ENCODE measurements at places on chromosomes 16 and 17.

- DNase-seq, result no peak
Observed at GRCh38 chr16:89246383-89246902, 28.9 kb downstream of the ZNF778 start.

DNA sequence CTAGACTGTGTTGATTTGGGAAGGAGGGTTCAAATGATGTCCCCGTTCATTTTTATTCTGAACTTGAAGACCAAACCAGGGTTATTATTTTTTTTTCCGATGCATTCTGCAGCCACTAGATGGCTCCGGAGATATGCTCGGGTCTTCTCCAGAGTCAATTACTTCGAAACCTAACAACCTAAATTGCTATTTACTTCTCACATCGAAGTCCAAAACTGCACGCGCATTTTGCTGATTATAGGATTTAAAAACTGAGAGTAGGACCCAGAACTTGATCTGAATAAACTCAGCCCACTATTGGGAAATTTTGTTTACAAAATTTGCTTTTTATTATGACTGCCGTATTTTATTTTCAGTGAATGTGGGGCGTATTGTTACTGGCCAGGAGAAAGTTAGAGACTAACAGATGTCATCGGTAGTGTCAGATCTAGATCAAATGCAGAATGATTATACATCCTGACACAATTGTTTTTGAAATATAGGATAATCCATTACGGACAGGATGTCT, 263.8 kb downstream of the HS3ST3A1 start:
- DNase-seq, result no peak

- no peak for DNase-seq
Observed at GRCh38 chr16:27110524-27110896, 43.8 kb downstream of the C16orf82 start.

DNA sequence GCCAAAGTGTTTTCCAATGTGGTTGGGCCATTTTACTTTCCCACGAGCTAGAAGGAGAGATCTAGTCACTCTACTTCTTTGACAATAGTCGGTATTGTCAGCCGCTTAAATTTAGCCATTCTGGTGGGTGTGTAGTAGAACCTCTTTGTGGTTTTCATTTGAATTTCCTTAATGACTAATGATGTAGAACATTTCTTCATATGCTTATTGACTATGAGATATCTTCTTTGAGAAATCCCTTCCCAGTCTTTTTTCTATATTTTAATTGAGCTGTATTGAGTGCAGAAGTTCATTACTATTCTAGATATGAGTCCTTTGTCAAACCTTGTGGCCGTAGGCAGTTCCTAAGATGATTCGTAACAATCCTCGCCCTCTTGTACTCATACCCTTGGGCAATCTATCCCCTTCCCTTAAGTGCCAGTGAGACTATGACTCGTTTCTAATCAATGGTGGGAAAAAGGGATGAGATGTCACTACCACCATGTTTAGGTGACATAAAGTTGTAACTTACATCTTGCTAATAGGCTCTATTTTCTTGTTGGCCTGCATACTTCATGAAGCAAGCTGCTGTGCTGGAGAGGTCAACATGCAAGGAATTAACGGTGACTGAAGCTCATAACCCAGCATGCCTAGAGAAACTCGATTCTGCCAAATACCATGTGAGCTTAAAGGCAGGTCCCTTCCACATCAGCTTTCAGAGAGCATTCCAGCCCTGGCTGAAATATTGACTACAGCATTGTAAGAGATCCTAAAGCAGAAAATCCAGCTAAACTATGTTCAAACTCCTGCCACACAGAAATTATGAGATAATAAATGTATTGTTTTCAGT, 817.9 kb upstream of the SOX9 start:
- no peak for DNase-seq

GRCh38 chr17:82105417-82105881, 7.4 kb upstream of the FASN start:
- DNase-seq, result no peak

GRCh38 chr16:47644661-47645060, 183.5 kb downstream of the PHKB start:
- DNase-seq, result no peak

DNA sequence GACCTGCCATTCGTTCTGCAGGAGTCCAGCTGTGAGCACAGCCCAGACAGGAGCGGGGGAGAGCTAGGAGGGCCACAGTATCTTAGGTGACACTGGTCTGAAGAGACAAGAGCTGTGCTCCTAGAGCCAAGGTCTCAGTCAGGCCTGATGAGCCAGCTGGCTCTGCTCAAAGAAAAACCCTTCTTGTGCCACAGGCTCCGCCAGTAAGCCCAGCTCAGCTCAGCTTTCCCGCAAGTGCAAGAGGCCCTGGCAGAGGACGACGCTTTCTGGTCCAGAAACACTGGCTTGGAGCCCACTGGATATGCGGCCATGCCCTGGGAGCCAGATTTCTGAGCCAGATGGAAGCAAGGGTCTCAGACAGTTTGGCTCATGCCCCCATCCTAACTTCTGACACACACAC, 23.9 kb downstream of the PEMT start:
- no peak for DNase-seq

DNA sequence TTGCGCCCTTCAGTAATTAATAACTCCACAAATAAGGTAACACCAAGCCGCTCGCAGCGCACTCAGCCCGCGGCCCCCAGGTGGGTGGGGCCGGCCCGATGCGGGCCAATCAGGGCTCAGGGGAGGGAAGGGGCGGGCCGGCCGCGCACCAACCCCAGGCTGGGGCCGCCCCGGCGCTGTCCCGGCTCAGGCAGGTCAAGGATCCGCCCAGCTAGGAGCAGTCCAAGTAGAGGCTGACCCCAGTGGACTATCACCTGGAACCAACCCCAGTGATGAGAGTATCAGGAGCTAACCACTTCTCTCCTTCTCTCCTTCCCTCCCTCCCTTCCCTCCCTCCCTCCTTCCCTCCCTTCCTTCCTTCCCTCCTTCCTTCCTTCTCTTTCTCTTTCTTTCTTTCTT, 110.8 kb downstream of the C16orf78 start:
- no peak for DNase-seq

DNA sequence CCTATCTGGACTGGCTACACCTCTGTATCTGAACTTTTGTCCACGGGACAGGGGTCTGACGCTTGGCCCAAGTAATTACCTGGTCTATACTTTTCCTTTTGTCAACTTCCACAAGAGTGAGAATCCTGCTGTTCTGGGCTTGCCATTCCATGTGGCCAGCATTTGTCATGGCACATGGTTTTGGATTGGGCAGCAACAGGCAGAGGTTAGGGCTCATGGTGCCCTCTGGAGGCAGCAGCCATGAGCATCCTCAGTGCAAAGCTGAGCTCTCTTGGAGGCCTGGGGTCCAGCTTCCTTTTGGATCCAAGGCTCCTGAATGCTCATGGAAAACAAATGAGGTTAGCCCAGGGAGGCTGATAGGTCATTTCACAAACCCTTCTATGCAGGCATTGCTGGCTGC, 7.5 kb upstream of the EDC4 start:
- DNase-seq, result no peak

- DNase-seq, result no peak
Observed at GRCh38 chr16:68236137-68236825, 354 bp upstream of the ESRP2 start.

GRCh38 chr17:69358688-69359596, 32.0 kb upstream of the ABCA5 start:
- no peak for DNase-seq

DNA sequence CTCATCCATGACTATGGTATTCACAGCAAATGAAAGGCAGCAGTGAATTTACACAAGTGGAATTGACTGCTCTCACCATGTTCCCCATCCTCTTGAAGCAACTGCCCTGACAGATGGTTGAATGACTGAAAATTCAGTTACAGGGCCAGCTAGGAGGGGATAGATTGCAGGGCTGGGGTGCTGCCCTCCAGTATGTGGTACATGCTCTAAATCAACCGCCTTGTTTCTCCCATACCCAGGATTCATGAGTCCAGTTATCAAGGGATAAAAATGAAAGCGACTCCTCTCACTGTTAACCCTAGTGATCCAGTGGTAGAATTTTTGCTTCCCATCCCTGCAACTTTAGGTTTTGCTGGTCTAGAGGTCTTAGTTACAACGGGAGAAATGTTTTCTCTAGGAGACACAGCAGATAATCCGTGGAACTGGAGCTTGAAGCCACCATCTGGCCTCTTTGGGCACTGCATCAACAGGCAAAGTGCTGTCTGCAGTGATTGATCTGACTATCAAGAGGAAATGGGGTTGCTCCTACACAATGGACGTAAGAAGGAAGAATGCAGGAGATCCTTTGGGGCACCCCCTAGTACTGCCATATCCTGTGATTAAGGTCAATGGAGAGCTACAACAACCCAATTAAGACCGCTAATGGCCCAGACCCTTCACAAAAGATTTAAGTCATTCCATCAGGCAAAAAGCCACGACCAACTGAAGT, 32.0 kb downstream of the SCPEP1 start:
- DNase-seq, result peak; percentile 85

- no peak for DNase-seq
Observed at GRCh38 chr16:67238278-67238575, 9.1 kb downstream of the FHOD1 start.
